ENCODE measurements at places on chromosomes 16 and 17.

DNA sequence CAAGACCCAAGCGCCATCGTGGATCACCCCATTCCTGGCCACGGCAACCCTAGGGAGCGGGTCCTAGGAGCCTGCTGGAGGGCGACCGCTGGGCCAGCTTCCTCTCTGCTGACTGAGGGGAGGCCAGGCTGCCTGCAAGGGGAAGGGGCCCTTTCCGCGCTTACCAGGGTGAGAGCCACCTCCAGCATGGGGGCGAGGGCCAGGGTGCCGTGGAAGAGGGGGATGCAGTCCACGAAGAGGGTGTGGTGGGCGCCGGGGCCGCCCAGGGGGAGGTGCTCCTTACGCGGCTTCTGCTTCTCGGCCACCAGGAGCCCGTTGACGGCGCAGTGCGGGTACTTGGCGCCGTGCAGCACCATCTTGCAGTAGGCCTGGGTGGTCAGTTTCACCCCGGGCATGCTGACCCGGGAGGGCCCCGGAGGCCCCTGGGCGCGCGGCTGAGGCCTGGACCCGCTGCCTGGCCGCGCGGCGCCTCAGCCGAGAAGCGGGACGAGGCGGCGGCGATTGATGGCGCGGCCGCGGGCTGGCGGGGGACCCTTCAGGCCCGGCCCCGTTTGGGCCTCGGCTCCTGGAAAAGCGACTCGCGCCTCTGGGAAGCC is 345 bp downstream of the EMC8 start:
- DNase-seq, result peak; percentile 11

DNA sequence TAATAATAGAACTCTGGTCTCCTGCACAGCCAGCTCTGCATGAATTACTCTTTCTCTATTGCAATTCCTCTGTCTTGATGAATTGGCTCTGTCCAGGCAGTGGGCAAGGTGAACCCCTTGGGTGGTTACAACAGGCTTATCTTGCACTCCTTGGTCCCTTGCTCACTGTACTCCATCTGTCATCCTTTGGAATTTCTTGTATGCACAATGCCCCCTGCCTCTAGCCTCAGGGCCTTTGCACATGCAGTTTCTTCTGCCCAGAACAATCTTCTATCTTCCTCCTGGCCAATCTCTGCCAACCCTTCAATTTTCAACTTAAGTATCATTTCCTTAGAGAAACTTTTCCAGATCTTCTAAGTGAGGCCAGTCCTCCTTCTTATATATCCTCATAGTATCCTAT is 114.7 kb upstream of the NLRP1 start:
- DNase-seq, result no peak

DNA sequence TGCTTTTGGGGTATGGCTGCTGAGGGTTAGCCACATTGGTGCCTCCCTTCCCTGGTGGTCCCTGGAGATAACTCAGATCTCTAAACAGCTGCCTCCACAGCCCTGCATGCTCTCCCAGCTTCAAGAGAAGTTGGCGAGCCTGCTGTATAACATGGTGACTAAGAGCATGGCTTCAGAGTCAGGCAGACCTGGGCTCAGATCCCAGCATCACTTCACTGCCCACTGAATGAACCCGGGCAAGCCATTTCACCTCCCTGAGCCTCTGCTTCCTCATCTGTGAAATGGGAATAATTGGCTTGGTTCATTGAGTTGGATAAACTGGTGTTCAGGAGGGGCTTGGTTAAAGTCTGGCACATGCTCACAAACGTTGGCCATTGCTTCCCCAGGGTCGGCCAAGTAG is 16.6 kb downstream of the KIF1C start:
- DNase-seq, result no peak

DNA sequence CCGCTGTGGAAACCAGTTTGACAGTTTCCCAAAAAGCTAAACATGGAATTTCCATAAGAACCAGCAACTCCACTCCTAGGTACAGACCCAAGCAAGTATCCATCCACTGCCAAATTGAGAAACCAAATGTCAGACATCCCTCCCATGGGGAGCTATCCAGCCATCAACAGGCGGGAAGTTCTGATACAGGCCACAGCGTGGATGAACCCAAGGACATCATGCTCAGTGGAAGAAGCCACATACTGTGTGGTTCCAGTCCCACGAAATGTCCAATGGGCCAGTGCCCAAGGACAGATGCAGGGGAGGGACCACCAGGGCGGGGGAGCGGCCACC is 12.6 kb upstream of the BAIAP2 start:
- no peak for DNase-seq

- no peak for DNase-seq
Observed at GRCh38 chr17:42997390-42997983, 732 bp upstream of the RPL27 start.

DNA sequence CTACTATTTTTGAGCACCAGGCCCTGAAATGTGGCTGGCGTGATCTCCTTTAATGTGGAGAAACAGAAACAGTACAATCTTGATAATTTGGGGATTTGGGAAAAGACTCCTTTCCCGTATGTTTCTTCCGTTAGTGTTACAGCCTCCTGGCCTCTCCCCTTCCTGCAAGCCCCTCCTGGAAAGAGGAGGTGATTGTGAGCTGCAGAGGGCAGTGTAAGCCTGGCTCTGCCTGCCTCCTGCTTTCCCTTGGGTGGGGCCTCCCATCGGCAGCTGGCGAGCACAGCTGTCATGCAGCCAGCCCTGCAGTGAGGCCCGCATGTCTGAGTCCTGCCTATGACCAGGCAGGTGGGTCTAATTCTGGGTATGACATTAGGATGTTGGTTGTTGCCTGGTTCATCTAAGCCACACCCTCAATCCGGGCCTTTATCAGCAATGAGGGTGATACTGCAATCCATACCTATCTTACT is 48.7 kb upstream of the WSB1 start:
- peak; percentile 74 for DNase-seq

DNA sequence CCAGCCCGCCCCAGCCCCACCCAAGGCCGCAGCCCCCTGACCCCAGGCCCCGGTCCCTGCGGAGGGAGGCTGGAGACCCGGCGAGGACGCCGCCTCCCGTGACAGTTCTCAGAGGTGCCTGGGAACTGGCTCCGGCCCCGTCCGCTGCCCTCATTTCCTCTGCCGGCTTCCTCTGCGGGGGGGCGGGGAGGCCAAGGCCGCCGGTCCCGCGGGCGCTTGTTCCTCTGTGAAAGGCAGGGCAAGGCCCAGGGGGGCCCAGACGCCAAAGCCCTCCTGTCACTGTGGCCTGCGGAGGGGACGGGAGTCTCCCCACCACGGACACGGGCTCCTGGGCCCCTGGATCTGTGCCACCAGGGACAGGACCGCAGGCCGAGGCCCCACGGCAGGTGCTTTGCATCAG is 5.0 kb upstream of the PVALEF start:
- no peak for DNase-seq

- DNase-seq, result no peak
Observed at GRCh38 chr17:80743181-80743771, 198.6 kb downstream of the RPTOR start.
